ENCODE measurements at places on chromosomes 1 and 21. TPM values are rescaled to one million over a fixed set of nuclear protein-coding genes. Genes with fewer than 3 reads are reported as not detected.

DNA sequence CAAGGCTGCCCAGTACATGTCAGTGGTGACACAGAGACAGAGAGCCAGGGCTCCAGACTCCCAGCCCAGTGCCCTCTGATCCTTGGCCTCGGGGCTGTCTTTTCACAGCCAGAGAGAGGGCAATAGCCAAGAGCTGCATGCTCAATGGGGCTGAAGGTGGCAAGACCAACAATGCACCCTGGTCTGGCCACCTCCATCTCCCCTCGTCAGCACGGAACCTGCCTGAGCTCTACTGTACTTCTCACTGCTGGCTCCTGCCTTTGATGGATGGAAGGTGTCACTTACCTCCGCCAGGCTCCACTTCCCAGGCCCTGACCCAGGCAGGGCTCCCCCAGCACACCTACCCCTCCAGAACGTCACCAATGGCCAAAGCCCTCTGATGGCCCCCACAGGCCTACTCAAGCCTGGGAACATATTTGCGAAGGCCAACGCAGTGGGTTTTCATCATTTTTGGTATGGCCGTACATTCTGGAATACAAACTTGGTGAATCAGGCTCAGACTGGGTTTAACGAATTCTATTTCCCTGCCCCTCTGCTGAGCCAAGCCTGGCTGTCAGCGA lies 88.1 kb downstream of the DMRTB1 start:
- H3K27me3 ChIP-seq, result peaks cover 8% of the 10 kb centered on the region
- H3K36me3 ChIP-seq, result no peaks in the 10 kb centered on the region
- H3K4me1 ChIP-seq, result no peaks in the 10 kb centered on the region
- H3K27ac ChIP-seq, result no peak overlapping the region
- no peak for DNase-seq

GRCh38 chr1:202798260-202798659 lies 10.0 kb downstream of the KDM5B start:
- DNase-seq, result no peak
- H3K36me3 ChIP-seq, result no peaks in the 10 kb centered on the region
- no peak overlapping the region for H3K27ac ChIP-seq
- no peak overlapping the region for H3K4me3 ChIP-seq
- no peaks in the 10 kb centered on the region for H3K27me3 ChIP-seq

DNA sequence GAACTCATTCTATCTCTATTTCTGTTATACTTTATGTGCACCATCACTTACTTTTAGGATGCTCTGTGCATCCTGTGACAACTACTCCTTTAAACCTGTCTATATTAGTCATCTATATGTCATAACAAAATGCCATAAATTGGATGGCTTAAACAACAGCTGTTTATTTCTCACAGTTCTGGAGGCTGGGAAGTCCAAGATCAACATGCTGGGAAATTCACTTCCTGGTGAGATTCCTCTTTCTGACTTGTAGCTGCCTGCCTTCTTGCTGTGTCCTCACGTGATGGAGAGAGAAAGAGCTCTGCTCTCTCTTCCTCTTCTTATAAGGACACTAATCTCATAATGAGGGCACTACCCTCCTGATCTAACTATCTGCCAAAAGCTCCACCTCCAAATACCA lies 62.3 kb upstream of the RCOR3 start:
- no peaks in the 10 kb centered on the region for H3K4me1 ChIP-seq
- no peak for DNase-seq
- H3K4me3 ChIP-seq, result no peak overlapping the region
- H3K27ac ChIP-seq, result no peak overlapping the region
- no peaks in the 10 kb centered on the region for H3K27me3 ChIP-seq

GRCh38 chr1:208093754-208094719 lies 150.1 kb downstream of the PLXNA2 start:
- H3K27ac ChIP-seq, result no peak overlapping the region
- H3K36me3 ChIP-seq, result peaks cover 22% of the 10 kb centered on the region
- no peaks in the 10 kb centered on the region for H3K27me3 ChIP-seq

DNA sequence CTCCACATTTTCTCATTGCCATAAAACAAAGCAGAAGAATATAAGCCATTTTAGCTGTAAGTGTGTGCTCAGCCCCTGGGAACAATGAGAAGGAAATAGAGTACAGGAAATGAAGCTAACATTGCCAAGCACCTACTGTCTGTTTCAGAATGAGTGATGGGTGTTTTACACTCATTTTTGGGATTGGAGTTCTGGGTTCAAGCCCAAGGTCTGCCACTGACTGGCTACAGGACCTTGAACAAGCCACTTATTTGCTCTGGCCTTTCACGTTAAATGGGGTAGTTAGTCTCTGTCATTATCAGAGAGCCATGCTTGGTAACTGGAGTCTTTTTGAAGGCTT lies 80.7 kb upstream of the KAZN start:
- H3K27me3 ChIP-seq, result peaks cover 9% of the 10 kb centered on the region
- no peak overlapping the region for H3K4me3 ChIP-seq
- no peak overlapping the region for H3K27ac ChIP-seq
- no peak for DNase-seq

DNA sequence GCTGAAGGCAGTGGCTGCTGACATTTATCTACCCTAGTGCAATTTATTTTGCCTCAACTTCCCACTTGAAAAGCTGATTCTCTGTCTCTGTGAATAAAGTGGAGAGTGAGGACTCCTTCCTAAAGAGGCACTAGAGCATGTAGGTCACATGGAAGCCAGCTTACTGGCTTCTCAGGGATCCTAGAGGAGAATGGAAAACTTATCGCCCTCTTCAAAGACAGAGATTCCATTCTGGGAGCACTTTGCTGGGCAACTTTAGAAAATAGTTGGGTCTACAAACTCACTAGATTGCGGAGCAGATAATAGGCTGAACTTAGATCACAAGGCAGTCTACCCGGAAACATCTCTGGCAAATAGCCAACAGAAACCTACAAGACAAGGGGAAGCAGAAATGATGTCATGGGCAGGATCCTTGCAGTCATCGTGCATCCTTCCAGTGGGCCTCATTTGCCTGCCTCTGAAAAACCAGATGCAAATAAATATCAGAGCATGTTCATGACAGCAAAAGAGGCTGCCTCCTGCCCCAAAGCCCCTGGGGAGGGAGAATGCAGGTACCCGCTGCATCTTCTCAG lies 104.8 kb upstream of the BARHL2 start:
- H3K36me3 ChIP-seq, result no peaks in the 10 kb centered on the region
- no peaks in the 10 kb centered on the region for H3K4me1 ChIP-seq
- no peak overlapping the region for H3K4me3 ChIP-seq
- no peak overlapping the region for H3K27ac ChIP-seq
- no peak for DNase-seq

DNA sequence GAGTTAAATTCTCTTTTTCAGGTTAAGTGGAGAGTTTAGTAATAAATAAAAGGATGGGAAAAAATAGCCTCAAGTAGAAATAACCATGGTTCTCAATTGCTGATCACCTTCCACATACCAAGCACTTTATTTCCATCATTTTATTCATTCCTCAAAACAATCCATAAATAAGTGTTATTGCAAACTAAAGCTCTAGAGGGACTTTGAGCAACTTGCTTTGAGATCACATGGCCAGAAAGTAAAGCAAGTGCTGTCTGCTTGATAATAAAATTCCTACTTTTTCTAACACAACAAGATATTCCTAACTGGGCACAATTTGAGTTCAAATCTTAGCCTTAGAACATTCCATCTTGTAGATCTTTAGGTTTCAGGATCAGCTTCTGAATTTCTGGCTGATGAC lies 97.1 kb upstream of the C1orf87 start:
- H3K27me3 ChIP-seq, result no peaks in the 10 kb centered on the region
- no peak for DNase-seq
- no peaks in the 10 kb centered on the region for H3K36me3 ChIP-seq
- no peaks in the 10 kb centered on the region for H3K4me1 ChIP-seq
- no peak overlapping the region for H3K4me3 ChIP-seq
- no peak overlapping the region for H3K27ac ChIP-seq

DNA sequence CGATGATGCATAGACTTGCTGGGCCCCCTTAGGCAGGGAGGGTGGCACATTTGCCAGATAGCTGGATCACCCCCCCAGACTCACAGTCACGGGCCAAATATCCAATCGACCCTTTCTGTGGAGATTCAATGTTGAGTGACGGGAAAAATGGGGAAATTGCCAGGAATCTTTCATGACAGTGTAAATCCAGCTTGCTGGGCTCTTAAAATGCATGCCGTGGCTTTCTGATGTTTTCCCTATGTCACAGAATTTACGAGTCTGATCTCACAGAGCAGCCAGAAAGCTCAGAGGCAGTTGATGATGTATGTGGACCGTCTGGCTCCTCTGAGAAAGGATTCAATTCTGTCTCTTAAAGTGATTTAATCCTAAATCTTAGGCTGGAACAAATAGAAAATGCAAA lies 150.1 kb upstream of the ZNF644 start:
- H3K27me3 ChIP-seq, result no peaks in the 10 kb centered on the region
- no peaks in the 10 kb centered on the region for H3K4me1 ChIP-seq
- no peak overlapping the region for H3K4me3 ChIP-seq
- DNase-seq, result no peak
- no peaks in the 10 kb centered on the region for H3K36me3 ChIP-seq

DNA sequence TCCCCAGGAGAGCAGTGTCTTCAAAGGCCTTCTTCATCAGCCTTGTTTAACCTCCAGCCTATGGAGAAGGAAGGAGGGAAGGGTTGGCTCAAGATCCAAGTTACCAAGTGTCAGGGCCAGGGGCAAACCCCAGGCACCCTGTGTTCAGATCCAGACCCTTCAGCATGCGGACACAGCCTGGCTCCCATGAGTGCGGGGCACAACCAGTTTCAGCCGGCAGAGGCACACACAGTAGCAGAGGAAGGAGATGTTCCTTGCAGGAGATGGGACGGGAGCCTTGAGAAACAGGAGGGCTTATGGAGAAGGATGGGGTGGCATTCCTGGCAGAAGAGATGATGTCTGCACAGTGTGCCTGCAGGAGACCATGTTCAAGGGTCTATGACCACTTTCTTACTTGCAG lies 161.7 kb upstream of the EDN2 start:
- H3K27me3 ChIP-seq, result no peaks in the 10 kb centered on the region
- no peaks in the 10 kb centered on the region for H3K36me3 ChIP-seq
- no peak overlapping the region for H3K27ac ChIP-seq
- no peak for DNase-seq

The TNFSF18 gene
- not detected for total RNA-seq

The SDE2 gene
- 14.6 TPM for total RNA-seq

The NIBAN1 gene
- total RNA-seq, result 493 TPM

The KCNE2 gene
- total RNA-seq, result not detected

The SELENBP1 gene
- 43.5 TPM for total RNA-seq

The FTCD gene
- 4.4 TPM for total RNA-seq

All from heart right ventricle (tissue), 16 donors.